Stimulated activated naive CD4-positive, alpha-beta T cell (primary cell): ENCODE measurements at places on chromosomes 6 and 20.

DNA sequence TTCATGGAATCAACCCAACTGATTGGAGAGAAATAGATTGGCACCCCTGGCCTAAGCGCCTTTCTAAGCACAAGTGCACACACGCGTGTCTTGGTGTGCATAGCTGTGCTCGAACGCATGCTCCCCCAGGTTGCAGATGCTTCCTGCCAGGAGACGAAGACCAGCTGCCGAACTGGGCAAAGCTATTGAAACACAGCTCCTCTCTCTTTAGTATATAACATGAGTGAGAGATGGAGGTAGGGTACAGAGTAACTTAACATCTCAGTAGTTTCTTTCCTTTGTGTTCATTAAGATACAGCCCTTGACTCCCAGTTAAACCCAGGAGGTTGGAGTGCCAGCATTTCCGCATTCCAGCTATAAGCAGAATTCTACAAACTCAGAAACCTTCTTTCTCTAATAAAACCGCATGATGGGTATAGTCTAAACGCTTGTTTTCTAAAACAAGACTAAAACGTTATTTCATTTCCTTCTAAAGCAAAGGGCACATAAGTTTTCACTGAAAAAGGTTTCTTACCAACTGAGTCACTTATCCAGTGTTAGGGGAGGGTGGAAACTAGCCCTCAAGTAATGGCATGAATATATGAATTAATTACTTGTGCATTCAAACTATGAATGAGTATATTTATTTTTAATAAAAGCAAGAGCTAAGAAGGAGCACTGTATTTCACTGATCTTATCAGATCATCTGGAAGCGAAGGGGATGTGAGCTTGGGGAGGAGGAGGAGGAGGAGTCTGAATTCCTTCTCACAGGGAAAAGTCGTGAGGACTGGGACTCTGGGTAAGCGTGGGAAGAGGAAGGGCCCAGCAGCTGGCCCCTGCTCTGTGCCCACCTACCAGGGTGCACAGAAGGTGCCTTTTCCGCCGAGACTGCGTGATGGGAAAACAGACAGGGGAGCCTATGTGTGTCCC lies 179.2 kb downstream of the TMEM242 start:
- DNase-seq, result no peak

GRCh38 chr6:132961122-132961521 lies 146.8 kb downstream of the RPS12 start:
- no peak for DNase-seq

DNA sequence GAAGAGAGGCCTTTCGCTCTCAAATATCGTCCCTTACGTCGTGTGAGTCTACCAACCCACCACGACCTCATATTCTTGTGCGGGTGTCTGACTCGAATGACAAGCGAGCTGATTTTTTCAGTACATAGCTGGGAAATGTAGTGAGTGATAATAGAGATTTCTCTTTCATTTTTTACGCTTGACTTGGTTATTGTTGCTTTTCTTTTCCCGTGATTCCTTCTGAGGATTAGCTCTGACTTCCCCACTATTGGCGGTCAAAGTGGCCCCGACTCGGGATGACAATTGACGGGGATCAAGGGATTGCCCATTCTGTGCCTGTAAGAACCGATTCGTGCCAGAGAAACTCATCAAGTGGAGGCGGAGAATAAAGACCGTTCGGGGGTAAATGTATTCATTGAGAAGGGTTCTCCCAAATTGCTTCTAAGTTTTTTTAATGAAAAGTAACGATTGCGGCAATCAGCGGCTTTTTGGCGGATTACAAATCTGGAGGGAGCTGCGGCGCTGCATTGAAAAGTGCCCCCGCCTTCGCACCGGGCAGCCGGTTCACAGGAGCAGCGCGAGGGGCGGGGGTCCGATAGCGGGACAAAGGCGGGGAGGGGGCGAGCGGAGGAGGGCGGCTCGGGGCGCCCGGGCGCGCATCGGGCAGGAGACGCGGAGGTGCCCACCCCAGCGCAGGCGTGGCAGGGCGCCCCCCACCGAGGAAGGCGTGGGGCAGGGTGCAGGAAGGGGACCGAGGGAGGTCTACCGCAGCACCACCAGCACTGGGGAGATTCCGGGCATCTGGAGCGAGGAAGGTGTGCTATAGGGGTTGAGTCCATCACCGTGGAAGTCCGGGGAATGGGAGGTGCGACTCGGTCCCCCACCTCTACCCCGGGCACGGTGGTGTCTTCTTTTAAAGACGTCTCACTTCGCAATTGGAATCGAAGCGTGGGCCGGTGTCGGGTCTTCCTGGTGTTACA lies 44.5 kb upstream of the OSTM1 start:
- DNase-seq, result no peak

DNA sequence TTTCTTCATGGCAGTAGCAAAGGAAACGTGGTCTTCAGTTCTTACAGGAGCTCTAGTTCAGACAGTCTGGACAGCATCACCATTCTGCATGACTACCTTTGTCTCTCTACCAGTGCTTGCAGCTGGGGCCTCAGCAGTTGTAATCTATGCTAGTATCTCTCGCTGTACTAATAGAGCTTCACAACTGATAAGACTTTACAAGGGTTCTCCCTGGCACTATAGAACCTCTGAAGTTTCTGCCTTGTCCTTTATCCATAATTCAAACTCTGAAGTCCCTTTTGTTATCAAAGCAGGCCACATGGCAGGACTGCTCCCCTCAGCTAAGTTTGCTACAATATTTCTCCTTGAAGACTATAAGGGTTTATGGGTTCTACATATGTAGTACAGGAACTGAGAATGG lies 842.1 kb upstream of the ADGRB3 start:
- no peak for DNase-seq

- no peak for DNase-seq
Measured at GRCh38 chr20:60170116-60170515, 211.9 kb downstream of the CDH26 start.

GRCh38 chr20:21166801-21167200 lies 40.9 kb downstream of the KIZ start:
- DNase-seq, result no peak

DNA sequence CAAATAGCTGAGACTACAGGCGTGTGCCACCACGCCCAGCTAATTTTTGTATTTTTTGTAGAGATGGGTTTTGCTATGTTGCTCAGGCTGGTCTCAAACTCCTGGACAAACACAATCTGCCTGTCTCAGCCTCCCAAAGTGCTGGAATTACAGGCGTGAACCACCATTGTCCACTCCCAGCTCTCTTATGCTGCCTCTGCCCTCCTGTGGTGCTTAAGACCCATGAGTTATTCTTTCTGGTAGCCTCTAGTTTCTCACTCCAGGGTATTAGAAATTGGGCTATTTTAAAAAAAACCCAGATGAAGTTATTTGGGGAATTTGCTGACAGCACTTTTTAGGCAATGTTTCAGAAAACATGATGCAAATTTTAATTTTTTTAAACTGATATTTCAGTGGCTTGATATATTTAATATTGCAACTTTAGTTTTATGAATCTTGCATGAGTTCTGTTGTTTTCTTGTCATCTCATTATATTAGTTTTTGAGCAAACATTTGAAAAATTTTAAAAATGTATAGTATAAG lies 114.0 kb upstream of the FOXO3 start:
- DNase-seq, result no peak

GRCh38 chr20:10721976-10722375 lies 48.2 kb upstream of the JAG1 start:
- no peak for DNase-seq

- no peak for DNase-seq
Measured at GRCh38 chr20:50561379-50562078, 51.3 kb downstream of the PTPN1 start.

DNA sequence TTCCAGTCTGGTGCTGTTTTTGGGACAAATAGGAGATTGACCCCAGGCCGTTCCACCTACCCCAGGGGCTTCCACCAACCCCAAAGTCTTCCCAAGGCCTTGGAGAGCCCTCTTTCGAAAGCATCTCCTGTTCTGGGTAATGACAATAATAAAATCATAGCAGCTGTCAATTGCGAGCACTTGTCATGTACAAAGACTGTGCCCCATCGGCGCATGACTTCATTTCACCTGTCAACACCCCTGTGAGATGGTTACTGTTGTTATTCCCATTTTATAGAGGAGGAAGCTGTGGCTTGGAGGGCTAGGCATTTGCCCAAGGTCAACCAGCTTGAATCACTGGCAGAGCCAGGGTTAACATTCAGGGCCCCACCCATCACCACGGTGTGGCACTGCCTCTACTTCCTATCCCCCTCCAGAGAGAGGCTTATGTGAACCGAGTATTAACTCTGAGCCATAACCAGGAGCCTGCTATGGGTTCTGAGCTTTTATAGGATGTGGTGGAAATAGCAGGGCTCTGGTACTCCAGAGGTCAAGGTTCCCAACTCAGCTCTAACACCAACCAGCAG lies 51.2 kb downstream of the HNF4A start:
- DNase-seq, result no peak

- DNase-seq, result no peak
Measured at GRCh38 chr20:58141971-58142842, 86.2 kb downstream of the ANKRD60 start.

DNA sequence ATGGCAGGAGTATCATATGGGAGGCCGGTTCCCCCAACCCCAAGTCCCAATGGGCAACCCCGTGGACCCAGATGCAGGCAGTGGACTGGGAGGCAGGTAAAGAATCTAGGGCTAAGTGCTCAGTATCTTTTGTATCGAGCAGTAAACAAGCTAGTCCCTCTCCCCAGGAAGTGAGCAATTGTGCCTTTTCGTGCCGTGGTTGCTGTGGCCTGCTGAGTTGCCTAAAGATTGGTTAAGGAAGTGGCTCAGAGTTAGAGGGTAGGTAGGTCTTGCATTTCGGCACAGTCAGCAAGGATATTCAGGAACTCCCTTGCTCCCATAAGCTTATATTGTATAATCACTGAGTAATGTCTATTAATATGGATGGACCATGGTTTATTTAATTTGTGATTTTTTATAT lies 1.3 kb upstream of the DNAH8 start:
- DNase-seq, result no peak

GRCh38 chr6:48078120-48078519 lies 32.9 kb downstream of the PTCHD4 start:
- DNase-seq, result no peak
